H4 (cell line): ENCODE measurements at places on chromosomes 3 and 15. TPM values are rescaled to one million over a fixed set of nuclear protein-coding genes. Genes with fewer than 3 reads are reported as not detected.

Gene TRIM42
- not detected in 2 replicates for total RNA-seq

Gene NCKIPSD
- total RNA-seq, result 8.8 and 21.1 TPM in 2 replicates

Gene FAM3D
- 0.17 TPM in 1 of 2 replicates, not detected in the other for total RNA-seq

DNA sequence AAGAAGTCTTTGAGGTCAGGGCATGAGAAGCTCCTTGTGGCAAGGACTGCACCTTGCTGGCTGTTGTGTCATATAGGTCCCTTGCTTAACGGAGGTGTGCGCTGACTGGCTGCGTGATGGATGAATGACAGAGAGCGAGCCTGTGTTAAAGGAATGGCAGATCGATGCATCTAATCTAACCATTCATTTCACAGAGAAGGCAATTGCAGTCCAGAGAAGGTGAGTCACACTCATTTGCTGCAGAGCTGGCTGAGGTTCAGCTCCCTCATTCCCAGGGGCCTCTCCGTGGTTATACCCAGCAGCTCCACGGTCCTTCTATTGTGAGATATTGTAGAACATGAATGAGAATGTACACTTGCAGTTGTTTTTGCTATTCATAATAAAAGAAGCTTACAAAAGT lies 289.3 kb downstream of the EPHB1 start:
- no peak for DNase-seq

Gene ZDHHC23
- 3.9 and 5.1 TPM in 2 replicates for total RNA-seq

GRCh38 chr3:164526250-164526649 lies 552.0 kb downstream of the SI start:
- DNase-seq, result no peak

Gene PIF1
- total RNA-seq, result 5.4 and 15.5 TPM in 2 replicates

GRCh38 chr3:177449360-177450006 lies 252.2 kb upstream of the TBL1XR1 start:
- peak; percentile 76 for DNase-seq
